ENCODE measurements at places on chromosomes 3 and 15.

DNA sequence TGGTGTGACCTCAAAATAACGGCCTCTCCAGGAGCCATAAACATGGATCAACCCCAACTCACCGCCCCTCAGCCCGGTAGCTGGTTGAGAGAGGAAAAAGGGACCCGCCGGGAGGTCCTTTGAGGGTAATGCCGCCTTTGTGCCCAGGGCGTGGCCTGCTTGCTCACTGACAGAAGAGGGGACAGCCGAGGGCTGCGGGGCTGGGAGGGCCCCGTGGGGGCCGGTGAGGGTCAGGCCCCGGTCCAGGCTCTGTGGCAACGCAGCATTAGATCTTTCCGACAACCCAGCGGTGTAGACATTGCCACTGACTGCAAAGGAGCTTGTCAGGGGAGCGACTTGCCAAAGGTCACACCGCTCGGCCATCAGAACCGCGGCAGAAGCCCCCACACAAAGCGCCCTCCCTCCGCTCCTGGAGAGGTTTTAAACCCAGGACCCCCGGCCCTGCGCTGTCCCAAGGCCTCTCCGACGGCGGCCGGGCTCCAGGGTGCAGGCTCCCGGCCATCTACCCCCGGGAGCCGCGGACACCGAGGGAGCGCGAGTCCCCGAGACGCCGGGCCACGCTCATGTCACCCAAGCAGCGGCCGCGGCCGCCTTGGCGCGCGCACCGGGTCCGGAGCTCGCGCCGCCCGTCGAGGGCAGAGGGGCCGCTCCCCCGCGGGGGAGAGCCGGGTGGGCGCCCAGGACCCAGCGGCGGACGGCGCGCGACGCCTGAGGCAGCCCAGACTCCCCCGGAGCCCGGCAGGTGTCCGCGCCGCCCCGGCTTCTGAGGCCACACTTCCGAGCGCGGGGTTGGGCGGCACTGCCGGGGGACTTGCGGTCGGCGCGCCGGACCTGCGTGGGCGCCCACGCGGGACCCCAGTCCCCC is 975 bp downstream of the PCSK6 start:
- DNase-seq = no peak

DNA sequence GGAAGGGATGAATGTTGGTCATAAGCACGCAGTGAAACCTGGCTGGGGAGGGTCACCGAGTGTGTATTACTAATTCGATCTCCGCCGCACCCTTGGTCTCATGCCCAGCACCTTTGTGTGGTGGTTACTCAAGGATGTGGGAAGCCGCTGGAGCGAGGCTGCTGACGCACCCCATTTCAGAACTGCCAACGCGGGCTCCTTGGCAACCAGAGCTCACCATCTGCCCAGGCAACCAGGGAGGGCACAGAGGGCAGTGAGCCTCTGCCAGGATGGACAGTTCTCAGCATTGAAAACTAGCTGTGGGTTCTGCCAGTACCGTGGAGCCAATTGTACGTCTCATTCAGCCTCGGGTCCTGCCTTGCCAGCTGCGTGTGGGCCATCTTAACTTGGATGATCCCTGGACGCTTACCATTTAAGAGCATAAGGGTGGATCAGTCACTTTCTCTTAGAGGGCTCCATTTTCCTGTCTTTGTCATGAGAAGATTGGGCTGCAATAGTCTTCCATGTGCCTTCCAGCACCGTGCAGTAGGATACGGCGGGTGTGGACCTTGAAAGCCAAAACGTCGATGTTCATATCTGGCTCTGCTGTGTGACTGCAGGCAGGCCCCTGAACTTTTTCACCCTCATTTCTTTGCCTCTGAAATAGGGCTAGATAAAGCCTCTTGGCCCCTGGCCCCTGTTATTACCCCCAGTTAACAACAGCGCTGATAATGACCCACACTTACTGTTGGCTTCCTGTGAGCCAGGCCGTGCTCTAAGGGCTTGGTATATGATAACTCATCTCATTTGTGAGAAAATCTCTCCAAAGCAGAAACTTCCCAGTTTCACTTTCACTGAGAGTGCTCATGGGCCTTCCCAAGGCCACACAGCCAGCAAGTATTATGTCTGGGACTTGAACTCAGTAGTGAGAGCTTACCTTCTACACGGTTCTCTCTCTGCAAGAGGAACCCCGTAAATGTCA is 238.8 kb downstream of the OPA1 start:
- DNase-seq = no peak

- no peak for DNase-seq
These were observed 14.4 kb downstream of the ALDH1L1 start for GRCh38 chr3:126166009-126166408.

- DNase-seq = no peak
These were observed 8.2 kb downstream of the SLC27A2 start for GRCh38 chr15:50190166-50190570.

- no peak for DNase-seq
These were observed 4.1 kb downstream of the CISH start for GRCh38 chr3:50607271-50608091.

- DNase-seq = no peak
These were observed 159.7 kb upstream of the POU1F1 start for GRCh38 chr3:87435926-87436620.

- DNase-seq = no peak
These were observed 116.2 kb downstream of the SUCNR1 start for GRCh38 chr3:151989621-151990020.
